ENCODE measurements at places on chromosomes 1 and 21.

DNA sequence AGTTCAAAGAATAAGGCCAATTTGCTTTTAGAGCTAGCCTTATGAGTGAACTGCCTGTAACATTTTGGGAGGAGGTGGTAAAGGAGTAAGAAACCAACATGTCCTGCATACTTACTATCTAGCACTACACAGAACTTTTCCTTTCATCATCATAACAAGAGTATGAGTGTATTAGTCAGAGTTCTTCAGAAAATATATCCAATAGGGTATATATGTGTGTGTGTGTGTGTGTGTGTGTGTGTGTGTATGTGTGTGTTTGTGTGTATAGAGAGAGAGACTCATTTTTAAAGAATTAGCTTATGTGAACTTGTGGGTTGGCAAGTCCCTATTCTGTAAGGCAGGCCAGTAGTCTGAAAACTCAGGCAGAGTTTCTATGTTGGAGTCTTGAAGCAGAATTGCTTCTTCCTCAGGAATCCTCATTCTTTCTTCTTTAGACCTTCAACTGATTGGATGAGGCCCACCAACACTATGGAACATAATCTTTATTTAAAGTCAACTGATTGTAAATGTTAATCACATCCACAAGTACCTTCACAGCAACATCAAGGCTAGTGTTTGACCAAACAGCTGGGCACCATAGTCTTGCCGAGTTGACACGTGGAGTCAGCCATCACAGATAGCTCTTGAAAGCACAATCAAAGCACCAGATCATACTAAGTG, 121.9 kb downstream of the CYYR1 start:
- H3K27ac ChIP-seq = no peak overlapping the region
- no peak for DNase-seq

- H3K4me3 ChIP-seq = no peak overlapping the region
- DNase-seq = no peak
- H3K36me3 ChIP-seq = no peaks in the 10 kb centered on the region
- H3K27ac ChIP-seq = no peak overlapping the region
- no peaks in the 10 kb centered on the region for H3K27me3 ChIP-seq
- no peaks in the 10 kb centered on the region for H3K4me1 ChIP-seq
Observed at GRCh38 chr1:230394134-230394533, 32.0 kb downstream of the PGBD5 start.

DNA sequence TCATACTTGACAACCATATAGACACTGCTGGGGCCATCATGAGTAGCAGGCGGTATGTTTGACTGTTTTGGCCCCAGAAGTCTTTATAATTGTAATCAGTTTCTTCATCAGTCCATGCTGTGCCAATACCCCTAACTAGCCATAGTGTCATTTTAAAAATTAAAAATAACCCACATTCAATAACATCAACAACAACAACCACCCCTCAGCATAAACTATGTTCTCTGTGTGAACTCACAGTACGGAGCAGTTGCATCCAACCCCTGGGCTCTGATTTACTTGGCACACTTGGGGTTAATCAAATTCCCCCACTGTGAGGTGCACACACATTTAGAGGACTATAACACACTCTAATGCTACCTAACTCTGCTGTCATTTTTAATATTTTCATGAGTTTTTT, 553.7 kb downstream of the USP25 start:
- no peaks in the 10 kb centered on the region for H3K4me1 ChIP-seq
- H3K36me3 ChIP-seq = no peaks in the 10 kb centered on the region
- no peak overlapping the region for H3K27ac ChIP-seq

- no peaks in the 10 kb centered on the region for H3K4me1 ChIP-seq
- no peak overlapping the region for H3K27ac ChIP-seq
- H3K4me3 ChIP-seq = no peak overlapping the region
- H3K27me3 ChIP-seq = peaks cover 8% of the 10 kb centered on the region
Observed at GRCh38 chr1:158148468-158148867, 32.2 kb upstream of the CD1D start.

DNA sequence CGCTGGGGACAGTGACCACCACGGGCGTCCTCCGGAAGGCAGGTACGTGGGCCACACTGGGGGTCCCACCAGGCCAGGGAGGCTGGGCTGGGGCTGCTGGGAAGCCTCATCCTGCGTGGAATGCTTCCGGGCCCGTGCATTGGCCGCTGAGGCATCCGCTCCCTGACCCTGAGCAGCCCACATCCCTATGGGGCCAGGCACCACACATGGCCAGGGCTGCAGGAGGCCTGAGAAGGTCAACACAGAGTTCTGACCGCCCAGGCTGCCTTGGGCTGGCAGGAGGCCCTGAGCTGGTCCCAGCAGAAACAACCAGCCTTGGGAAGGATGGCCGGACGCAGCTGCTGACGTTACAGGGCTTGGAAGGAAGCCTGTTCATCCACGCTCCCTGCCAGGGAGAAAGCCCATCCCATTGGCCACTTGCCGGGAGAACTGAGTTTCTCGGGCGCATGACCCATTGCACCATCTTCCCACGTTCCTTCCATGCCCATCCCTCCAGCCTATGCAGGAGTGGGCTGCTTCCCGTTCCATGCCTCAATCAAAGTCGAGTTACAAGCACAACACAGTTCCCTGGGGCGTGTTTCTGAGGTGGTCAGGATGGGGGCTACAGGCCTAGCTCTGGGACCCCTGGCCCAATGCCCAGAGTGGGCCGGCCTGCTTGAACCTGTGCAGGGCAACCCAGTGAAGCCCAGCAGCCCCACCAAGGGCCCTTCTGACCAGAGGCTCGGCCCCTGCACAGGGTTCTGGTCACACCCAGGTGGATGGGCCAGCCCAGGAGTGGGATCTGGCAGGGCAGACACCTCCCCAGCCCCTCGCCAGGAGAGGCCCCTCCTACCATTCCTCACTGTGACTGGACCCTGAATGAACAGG, 31.7 kb downstream of the TRIM11 start:
- H3K36me3 ChIP-seq = no peaks in the 10 kb centered on the region
- peaks cover 16% of the 10 kb centered on the region for H3K4me1 ChIP-seq
- no peak for DNase-seq
- no peak overlapping the region for H3K4me3 ChIP-seq

- H3K27ac ChIP-seq = no peak overlapping the region
- no peaks in the 10 kb centered on the region for H3K36me3 ChIP-seq
- H3K27me3 ChIP-seq = no peaks in the 10 kb centered on the region
- H3K4me1 ChIP-seq = no peaks in the 10 kb centered on the region
- no peak for DNase-seq
- H3K4me3 ChIP-seq = no peak overlapping the region
Observed at GRCh38 chr1:59225594-59226316, 71.1 kb upstream of the FGGY start.

DNA sequence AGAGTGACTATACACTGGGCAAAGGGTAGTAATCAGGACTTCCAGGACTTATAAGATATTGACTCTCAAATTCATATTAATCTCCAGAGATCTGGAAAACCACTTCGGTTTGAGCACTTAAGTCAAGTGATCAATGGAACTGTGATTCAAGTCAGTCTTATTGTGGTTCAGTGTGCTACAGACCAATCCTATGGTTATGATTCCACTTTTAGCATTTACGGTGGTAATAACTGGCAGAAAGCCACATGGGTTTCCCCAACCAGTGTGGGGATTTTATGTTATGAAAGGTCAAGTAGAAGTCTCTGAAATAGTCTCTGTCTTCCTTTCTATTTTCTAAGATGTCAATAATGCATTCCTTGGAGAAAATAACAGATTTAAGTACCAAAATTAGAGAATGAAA, 151.3 kb upstream of the NEGR1 start:
- no peaks in the 10 kb centered on the region for H3K36me3 ChIP-seq
- no peak overlapping the region for H3K4me3 ChIP-seq
- no peaks in the 10 kb centered on the region for H3K4me1 ChIP-seq
- no peak for DNase-seq
- H3K27ac ChIP-seq = no peak overlapping the region

GRCh38 chr21:45778686-45779085, 135.2 kb downstream of the PCBP3 start:
- no peak overlapping the region for H3K27ac ChIP-seq
- DNase-seq = no peak
- H3K27me3 ChIP-seq = peaks cover 5% of the 10 kb centered on the region
- H3K4me3 ChIP-seq = no peak overlapping the region
- no peaks in the 10 kb centered on the region for H3K4me1 ChIP-seq
- no peaks in the 10 kb centered on the region for H3K36me3 ChIP-seq

DNA sequence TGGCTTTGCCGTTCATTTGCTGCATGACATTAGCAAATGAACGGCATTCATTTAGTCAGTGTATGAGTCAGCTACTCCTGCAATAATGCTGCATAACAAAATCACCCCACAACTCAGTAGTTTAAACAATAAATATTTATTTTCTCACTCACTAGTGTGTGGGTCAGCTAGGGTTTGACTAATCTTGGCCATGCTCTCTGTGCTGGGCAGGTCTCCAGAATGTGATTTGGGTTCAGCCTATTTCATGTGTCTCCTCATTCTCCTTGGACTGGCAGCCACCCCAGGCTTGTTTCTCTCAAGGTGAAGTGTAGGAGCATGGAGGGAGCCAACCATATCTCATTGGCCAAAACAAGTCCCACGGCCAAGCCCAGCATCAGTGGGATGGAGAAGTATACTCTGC, 104.3 kb downstream of the LACTBL1 start:
- H3K4me1 ChIP-seq = no peaks in the 10 kb centered on the region
- no peak for DNase-seq
- no peak overlapping the region for H3K4me3 ChIP-seq
- no peak overlapping the region for H3K27ac ChIP-seq

DNA sequence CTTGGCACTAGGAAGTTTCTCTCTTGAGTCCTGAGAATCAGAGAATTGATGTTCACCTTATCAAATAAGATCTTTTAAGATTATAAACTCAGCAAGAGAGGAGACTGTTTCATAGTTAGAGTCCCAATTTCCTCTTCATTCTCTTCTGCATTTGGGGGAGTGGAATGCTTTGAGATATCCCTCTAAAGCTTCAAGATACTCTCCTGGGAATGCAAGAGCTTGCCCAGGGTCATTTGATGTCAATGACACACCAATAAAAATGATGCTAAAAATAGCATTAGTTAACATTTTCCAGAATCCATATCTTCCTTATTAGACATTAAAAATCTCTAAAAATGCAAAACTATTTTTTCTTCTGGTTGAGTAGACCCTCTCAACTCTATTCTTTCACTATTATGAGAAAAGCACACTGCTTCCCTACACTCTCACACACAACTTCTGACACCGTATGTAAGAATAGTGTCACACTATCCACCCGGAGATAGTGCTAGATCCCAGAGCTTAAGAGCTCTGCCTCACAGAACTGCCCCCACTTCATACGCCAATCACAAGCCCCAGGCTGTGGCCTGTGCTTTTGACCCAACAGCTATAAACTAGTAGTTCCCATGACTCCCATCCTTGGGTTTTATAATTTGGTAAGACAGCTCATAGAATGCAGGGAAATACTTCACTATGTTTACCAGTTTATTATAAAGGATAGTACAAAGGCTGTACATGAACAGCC, 399.9 kb upstream of the RUNX1 start:
- H3K4me1 ChIP-seq = no peaks in the 10 kb centered on the region
- no peak overlapping the region for H3K4me3 ChIP-seq
- no peaks in the 10 kb centered on the region for H3K36me3 ChIP-seq
- no peak overlapping the region for H3K27ac ChIP-seq
- peaks cover 2% of the 10 kb centered on the region for H3K27me3 ChIP-seq
- DNase-seq = no peak

GRCh38 chr21:29704719-29705118, 235.1 kb downstream of the GRIK1 start:
- no peak overlapping the region for H3K4me3 ChIP-seq
- no peak overlapping the region for H3K27ac ChIP-seq
- no peaks in the 10 kb centered on the region for H3K4me1 ChIP-seq
- H3K27me3 ChIP-seq = no peaks in the 10 kb centered on the region
- no peaks in the 10 kb centered on the region for H3K36me3 ChIP-seq
- no peak for DNase-seq

DNA sequence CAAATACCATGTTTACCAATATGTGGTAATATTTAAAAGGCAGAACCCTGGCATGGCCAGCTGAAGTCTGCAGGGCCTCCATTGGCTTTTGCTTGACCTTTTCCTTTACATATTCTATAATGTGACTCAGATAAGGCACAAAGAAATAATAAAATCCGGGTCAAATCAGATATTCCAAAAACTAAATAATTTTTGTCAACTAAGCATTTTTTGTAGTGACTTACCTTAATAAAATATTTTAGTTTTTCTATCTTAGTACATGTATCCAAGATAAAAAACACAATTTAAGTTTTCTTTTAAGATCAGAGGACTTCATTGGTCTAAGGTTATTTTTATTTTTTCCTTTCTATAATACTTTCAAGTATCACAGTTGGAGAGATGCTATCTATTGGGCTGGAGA, 179.4 kb upstream of the ADAMTS5 start:
- H3K36me3 ChIP-seq = no peaks in the 10 kb centered on the region
- DNase-seq = no peak
- H3K27me3 ChIP-seq = no peaks in the 10 kb centered on the region
- no peaks in the 10 kb centered on the region for H3K4me1 ChIP-seq

DNA sequence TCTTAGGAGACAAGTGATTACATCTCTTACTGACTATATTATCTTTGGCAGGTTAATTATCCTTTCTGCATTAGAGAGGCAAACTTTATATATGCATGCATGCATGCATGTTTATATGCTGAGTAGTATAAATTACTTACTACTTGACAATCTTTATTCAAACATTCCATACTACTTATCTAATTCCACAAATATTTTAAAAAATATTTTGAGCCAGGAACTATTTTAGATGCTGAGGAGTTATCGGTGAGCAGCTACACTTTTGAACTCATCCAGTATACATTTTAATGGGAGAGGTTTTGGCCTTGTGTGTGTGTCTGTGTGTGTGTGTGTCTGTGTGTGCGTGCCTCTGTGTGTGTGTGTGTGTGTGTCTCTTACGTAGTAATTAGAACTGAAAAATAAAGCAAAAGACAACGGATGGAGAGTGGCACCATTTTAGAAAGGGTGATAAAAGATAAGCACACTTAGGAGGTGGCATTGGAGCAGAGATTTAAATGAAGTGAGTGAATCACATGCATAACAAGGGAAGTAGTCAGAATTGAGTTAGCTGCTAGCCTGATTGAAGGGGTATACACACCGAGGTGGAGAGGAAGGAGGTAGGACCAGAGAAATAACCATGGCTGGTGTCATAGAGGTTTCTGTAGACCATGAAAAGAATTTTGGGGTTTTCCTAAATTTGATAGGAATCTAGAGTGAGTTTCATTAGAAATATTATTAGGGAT, 1488.4 kb downstream of the MRPL39 start:
- no peak overlapping the region for H3K27ac ChIP-seq
- no peaks in the 10 kb centered on the region for H3K27me3 ChIP-seq
- no peak overlapping the region for H3K4me3 ChIP-seq
- H3K4me1 ChIP-seq = no peaks in the 10 kb centered on the region

All from Panc1 (cell line).